ENCODE measurements at places on chromosomes 12 and 14. TPM values are rescaled to one million over a fixed set of nuclear protein-coding genes. Genes with fewer than 3 reads are reported as not detected.

- no peak overlapping the region for H3K4me3 ChIP-seq
- H3K36me3 ChIP-seq: no peaks in the 10 kb centered on the region
- H3K4me1 ChIP-seq: no peaks in the 10 kb centered on the region
- no peaks in the 10 kb centered on the region for H3K27me3 ChIP-seq
These were observed 34.4 kb downstream of the PPP1R36 start for GRCh38 chr14:64584190-64584589.

GRCh38 chr12:127077262-127078045 is 1189.5 kb upstream of the TMEM132C start:
- no peaks in the 10 kb centered on the region for H3K36me3 ChIP-seq
- DNase-seq: no peak
- peaks cover 25% of the 10 kb centered on the region for H3K27me3 ChIP-seq
- H3K27ac ChIP-seq: no peak overlapping the region

- no peaks in the 10 kb centered on the region for H3K36me3 ChIP-seq
- H3K4me1 ChIP-seq: peaks cover 8% of the 10 kb centered on the region
- H3K27me3 ChIP-seq: no peaks in the 10 kb centered on the region
These were observed 25.2 kb upstream of the PPP1R13B start for GRCh38 chr14:103872481-103873113.

DNA sequence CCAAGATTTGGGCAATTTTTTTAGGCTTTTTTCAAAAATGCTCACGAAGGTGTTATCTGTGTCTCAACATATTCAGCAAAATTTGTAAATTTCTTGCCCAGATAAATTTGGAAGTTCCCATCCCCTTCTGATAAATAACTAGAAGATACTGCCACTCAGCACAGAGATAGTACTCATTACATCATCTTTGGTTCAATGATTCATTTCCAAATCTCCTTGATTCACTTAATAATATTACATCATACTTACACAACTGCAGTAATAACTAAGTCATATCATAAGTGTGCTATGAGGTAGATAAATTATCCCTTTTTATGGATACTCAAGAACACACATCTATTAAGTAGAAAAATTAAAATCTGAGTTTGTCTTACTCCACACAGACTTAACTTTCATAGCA is 89.4 kb downstream of the RPAP3 start:
- no peak overlapping the region for H3K4me3 ChIP-seq
- H3K36me3 ChIP-seq: peaks cover 21% of the 10 kb centered on the region
- peaks cover 7% of the 10 kb centered on the region for H3K4me1 ChIP-seq
- H3K27me3 ChIP-seq: no peaks in the 10 kb centered on the region
- no peak overlapping the region for H3K27ac ChIP-seq

The TGM1 gene
- total RNA-seq: 13.5 TPM

GRCh38 chr14:104746934-104747481 is 5.9 kb upstream of the SIVA1 start:
- H3K27ac ChIP-seq: no peak overlapping the region
- DNase-seq: no peak
- H3K36me3 ChIP-seq: no peaks in the 10 kb centered on the region
- H3K4me1 ChIP-seq: no peaks in the 10 kb centered on the region
- H3K4me3 ChIP-seq: no peak overlapping the region

- H3K4me1 ChIP-seq: peaks cover 20% of the 10 kb centered on the region
- DNase-seq: no peak
These were observed 6.8 kb downstream of the PLEKHG3 start for GRCh38 chr14:64711039-64711438.

DNA sequence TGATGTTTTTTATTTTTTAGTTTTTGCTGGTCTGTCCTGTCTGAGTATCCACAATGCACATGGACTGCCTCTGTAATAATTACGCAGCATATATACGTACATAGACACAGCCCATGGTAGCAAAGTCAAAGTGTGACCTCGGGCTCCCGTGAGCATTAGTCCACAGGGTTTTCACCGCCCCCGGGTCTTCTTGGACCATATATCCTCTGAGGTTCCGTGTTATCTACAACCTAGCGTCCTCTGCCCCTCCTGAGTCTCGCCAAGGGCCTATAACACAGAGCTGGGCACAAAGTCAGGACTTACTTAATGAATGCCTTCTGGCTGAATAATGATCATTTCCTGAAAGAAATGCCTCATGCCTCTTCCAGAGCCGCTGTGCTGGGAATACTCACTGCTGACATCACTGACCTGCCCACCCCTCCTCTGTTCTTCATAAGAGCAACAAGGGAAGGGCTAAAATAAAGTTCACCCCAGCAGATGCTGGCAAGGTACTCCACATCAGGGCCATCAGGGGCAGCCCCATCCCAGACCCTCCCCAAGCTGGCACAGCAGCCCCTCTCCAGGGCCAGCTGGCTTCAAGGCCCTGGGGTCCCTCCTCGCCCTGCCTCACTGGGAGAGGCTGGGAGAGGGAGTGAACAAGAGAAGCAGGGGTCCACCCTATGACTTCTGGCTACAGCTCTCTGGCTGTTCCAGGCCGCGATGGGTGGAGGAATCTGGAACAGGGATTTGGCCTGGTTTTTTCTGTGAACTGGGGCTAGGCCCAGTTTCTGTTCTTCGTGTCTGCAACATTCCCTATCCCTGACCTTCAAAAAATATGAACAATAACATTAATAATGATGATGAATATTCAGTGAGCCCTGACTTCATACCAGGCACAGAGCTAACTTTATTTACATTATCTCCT is 7.9 kb downstream of the HDAC7 start:
- peak overlapping the region; percentile 98 for H3K27ac ChIP-seq
- H3K4me3 ChIP-seq: peak overlapping the region; percentile 88
- H3K36me3 ChIP-seq: peaks cover 68% of the 10 kb centered on the region
- H3K4me1 ChIP-seq: peaks cover 82% of the 10 kb centered on the region
- no peak for DNase-seq
